ENCODE measurements at places on chromosomes 11 and 22. TPM values are rescaled to one million over a fixed set of nuclear protein-coding genes. Genes with fewer than 3 reads are reported as not detected.

The POTEH gene
- total RNA-seq, result not detected

DNA sequence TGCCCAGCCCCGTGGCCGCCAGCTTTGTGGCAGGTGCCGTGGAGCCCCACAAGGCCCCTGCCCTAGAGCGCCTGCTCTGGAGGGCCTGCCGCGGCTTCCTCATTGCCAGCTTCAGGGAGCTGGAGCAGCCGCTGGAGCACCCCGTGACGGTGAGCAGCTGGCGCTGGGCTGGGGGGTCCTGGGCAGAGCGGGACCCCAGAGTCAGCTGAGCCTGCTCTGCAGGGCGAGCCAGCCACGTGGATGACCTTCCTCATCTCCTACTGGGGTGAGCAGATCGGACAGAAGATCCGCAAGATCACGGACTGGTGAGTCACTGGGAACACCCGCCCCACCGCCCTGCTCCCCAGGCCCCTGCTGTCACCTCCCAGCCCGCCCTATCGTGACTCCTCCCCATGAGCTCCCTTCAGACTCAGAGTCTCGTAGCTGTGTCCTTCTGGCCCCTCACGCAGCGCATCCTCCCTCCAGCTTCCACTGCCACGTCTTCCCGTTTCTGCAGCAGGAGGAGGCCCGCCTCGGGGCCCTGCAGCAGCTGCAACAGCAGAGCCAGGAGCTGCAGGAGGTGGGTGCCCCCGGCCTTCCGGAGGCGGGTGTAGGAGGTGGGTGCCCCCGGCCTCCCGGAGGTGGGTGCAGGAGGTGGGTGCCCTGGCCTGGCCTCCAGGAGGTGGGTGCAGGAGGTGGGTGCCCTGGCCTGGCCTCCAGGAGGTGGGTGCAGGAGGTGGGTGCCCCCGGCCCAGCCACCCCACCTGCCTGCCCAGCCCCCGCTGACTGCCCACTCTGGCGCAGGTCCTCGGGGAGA is 4.7 kb downstream of the TCIRG1 start:
- no peak overlapping the region for H3K4me3 ChIP-seq
- peaks cover 5% of the 10 kb centered on the region for H3K4me1 ChIP-seq
- H3K36me3 ChIP-seq, result no peaks in the 10 kb centered on the region
- no peaks in the 10 kb centered on the region for H3K27me3 ChIP-seq
- no peak overlapping the region for H3K27ac ChIP-seq

- H3K4me3 ChIP-seq, result no peak overlapping the region
- H3K4me1 ChIP-seq, result no peaks in the 10 kb centered on the region
- no peak for DNase-seq
- no peaks in the 10 kb centered on the region for H3K27me3 ChIP-seq
These were observed 32.7 kb downstream of the NARS2 start for GRCh38 chr11:78542007-78542406.

GRCh38 chr11:121890377-121890776 is 225.6 kb downstream of the BLID start:
- no peaks in the 10 kb centered on the region for H3K4me1 ChIP-seq
- H3K36me3 ChIP-seq, result no peaks in the 10 kb centered on the region
- H3K27me3 ChIP-seq, result no peaks in the 10 kb centered on the region

GRCh38 chr11:61630089-61630488 is 49.2 kb upstream of the SYT7 start:
- H3K27me3 ChIP-seq, result no peaks in the 10 kb centered on the region
- H3K27ac ChIP-seq, result no peak overlapping the region
- no peaks in the 10 kb centered on the region for H3K4me1 ChIP-seq
- H3K36me3 ChIP-seq, result no peaks in the 10 kb centered on the region
- DNase-seq, result no peak

- no peak for DNase-seq
- no peak overlapping the region for H3K27ac ChIP-seq
- H3K4me1 ChIP-seq, result peaks cover 28% of the 10 kb centered on the region
These were observed 13.2 kb downstream of the SIK3 start for GRCh38 chr11:117084992-117085391.

DNA sequence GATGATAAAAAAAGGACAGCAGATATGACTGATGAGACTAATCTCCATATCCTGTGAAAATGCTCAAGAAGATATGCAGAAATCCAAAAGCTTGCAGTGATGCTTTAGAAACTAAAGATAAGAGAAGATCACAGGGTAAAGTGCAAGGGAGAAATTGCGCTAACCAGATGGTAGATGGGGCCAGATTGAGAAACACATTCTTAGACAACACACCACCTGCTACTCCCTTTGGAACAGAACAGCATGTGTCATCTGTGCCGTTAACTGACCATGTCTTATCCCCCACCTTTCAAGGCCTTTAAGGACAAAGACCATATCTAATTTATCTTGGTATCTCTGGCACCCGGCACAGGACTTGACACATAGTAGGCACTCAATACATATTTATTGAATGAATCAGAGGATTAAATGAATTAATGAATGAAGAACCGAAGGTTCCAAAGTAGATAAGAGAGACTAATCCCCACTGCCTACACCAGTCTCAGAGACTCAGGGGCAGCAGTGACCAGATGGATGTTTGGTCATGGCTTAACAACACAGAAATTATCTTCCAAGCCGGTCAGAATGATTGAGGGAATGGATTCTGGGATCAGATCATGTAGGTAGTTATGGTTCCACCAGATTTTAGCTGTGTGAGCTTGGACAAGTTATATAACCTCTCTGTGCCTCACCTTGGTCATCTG is 12.3 kb upstream of the P2RY2 start:
- H3K4me3 ChIP-seq, result no peak overlapping the region
- DNase-seq, result no peak
- H3K36me3 ChIP-seq, result no peaks in the 10 kb centered on the region
- no peaks in the 10 kb centered on the region for H3K4me1 ChIP-seq

- H3K27ac ChIP-seq, result no peak overlapping the region
- no peak for DNase-seq
- no peaks in the 10 kb centered on the region for H3K36me3 ChIP-seq
- H3K4me1 ChIP-seq, result no peaks in the 10 kb centered on the region
- no peak overlapping the region for H3K4me3 ChIP-seq
These were observed 70.0 kb downstream of the NAT10 start for GRCh38 chr11:34175284-34176019.

GRCh38 chr11:19891022-19891421 is 178.4 kb downstream of the NAV2 start:
- no peaks in the 10 kb centered on the region for H3K36me3 ChIP-seq
- H3K4me3 ChIP-seq, result no peak overlapping the region
- no peaks in the 10 kb centered on the region for H3K4me1 ChIP-seq
- H3K27ac ChIP-seq, result no peak overlapping the region

GRCh38 chr11:68890490-68891231 is 13.0 kb downstream of the MRPL21 start:
- H3K4me3 ChIP-seq, result no peak overlapping the region
- no peaks in the 10 kb centered on the region for H3K27me3 ChIP-seq
- H3K27ac ChIP-seq, result no peak overlapping the region
- DNase-seq, result no peak
- H3K36me3 ChIP-seq, result peaks cover 6% of the 10 kb centered on the region

Measured in naive thymus-derived CD4-positive, alpha-beta T cell (primary cell).